NCI-H187 (cell line): ENCODE measurements at places on chromosomes 1 and 21.

- no peak for DNase-seq
These were observed 123.3 kb downstream of the CNIH3 start for GRCh38 chr1:224739303-224739996.

- no peak for DNase-seq
These were observed 71.9 kb upstream of the GOLT1A start for GRCh38 chr1:204285436-204286305.

DNA sequence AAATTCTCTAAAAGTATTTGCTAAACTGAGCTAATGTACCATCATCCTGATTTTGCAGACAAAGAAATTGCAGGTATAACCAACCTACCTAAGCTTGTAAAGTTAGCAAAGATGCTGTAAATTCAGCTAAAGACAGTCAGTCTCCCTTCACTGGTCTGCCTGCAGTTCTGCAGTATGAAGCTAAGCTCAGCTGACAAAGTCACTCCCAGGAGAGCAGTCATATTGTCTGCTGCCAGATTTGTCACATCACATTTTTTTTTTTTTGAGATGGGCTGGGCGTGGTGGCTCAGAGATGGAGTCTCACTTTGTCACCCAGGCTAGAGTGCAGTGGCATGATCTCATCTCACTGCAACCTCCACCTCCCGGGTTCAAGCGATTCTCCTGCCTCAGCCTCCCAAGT is 8.9 kb upstream of the CMPK1 start:
- DNase-seq, result no peak

GRCh38 chr1:201505503-201505890 is 1.4 kb downstream of the CSRP1 start:
- DNase-seq, result no peak

- no peak for DNase-seq
These were observed 437.1 kb downstream of the PTBP2 start for GRCh38 chr1:97158691-97159096.

GRCh38 chr1:226884966-226885820 is 14.8 kb downstream of the PSEN2 start:
- DNase-seq, result no peak

- DNase-seq, result no peak
These were observed 885.3 kb downstream of the TTLL7 start for GRCh38 chr1:83113652-83114051.

DNA sequence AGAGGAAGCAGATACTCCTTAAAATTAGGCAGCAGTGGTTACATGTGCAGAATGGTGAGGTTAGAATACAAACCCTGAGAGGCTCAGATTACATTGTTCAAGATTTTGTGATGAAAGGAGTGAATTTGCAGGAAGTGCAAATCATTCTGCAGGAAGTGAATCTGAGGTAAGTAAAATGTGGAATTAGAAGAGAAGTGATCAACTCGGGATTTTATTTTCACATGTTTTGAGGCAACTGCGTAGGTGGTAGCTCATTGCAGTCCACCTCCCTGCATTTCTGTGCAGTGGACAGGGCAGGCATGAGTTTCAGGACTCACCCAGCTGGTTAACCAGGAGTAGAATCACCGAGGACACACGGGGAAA is 2.1 kb upstream of the PLA2G2C start:
- no peak for DNase-seq

GRCh38 chr1:2856676-2857375 is 55.3 kb upstream of the TTC34 start:
- no peak for DNase-seq
